ENCODE measurements at places on chromosomes 13 and 19.

DNA sequence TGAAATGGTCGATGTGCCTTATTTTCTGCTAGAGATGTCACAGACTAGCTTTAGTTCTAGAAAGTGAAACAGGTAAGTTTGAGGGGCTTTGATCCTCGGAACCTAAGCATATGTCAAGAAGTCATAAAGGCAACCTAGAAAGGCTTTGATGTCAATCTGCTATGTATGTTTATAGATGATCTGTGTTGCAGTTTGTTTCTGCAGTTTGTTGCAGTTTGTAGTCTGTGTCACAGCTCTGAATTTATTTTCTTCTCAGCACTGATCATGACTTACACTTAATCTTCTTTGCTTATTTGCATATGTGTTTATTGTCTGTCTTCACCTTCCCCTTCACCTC lies 5.9 kb downstream of the LSM14A start:
- no peak for DNase-seq

- no peak for DNase-seq
Observed at GRCh38 chr19:31354316-31354715, 5.1 kb upstream of the TSHZ3 start.

DNA sequence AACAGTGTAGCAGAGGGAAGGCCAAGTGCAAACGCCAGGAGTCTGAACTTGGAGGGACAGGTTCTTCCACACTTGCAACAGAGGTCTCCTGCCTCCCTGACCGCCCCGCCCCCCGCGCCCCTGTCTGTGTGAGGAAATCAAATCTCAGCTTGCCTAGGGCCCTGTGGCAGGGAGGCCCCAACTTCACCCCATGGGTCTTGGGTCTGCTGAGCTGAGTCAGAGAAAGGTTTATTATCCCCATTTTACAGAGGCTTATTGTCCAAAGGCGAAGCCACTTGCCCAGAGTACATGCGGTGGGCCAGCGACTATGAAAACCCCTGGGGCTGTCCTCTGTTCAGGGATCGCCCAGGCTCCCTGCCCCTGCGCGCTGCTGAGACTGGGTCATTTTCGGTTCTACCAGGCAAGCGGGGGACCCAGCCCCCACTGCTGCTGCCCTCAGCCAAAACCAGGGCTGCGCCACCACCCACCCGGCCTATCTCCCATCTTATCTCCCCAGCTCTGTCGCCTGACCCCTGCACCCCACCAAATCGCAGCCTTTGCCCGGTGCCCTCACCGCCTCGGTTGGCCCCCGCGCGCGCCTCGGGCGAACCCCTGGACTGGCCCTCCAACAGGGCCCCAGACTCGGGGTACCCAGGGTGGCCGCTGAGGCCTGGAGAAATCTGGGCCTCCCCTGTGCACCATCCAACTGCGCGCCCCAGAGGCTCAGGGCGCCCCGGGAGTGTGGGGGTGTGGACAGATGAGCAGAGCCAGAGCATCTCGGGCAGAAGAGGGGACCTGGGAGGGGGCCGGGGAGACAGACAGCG lies 850 bp upstream of the CERS4 start:
- DNase-seq: no peak

- DNase-seq: peak; percentile 3
Observed at GRCh38 chr13:49791315-49791710, 1.2 kb downstream of the KPNA3 start.

- DNase-seq: no peak
Observed at GRCh38 chr19:7670790-7671189, 1.9 kb downstream of the RETN start.
